ENCODE measurements at places on chromosomes 3 and 15. TPM values are rescaled to one million over a fixed set of nuclear protein-coding genes. Genes with fewer than 3 reads are reported as not detected.

TRPM1 gene
- total RNA-seq: not detected

CHRD gene
- total RNA-seq: 10.3 TPM

LYZL4 gene
- not detected for total RNA-seq

GADL1 gene
- total RNA-seq: 0.27 TPM

RBPMS2 gene
- 0.27 TPM for total RNA-seq

BTLA gene
- 0.45 TPM for total RNA-seq

PIF1 gene
- total RNA-seq: 5.3 TPM

SMAD6 gene
- total RNA-seq: 10.8 TPM

AMT gene
- 3.9 TPM for total RNA-seq

MCF2L2 gene
- total RNA-seq: 37.1 TPM

UROC1 gene
- total RNA-seq: 0.27 TPM

MYZAP gene
- total RNA-seq: 0.64 TPM
